ENCODE measurements at places on chromosomes 13 and 19.

DNA sequence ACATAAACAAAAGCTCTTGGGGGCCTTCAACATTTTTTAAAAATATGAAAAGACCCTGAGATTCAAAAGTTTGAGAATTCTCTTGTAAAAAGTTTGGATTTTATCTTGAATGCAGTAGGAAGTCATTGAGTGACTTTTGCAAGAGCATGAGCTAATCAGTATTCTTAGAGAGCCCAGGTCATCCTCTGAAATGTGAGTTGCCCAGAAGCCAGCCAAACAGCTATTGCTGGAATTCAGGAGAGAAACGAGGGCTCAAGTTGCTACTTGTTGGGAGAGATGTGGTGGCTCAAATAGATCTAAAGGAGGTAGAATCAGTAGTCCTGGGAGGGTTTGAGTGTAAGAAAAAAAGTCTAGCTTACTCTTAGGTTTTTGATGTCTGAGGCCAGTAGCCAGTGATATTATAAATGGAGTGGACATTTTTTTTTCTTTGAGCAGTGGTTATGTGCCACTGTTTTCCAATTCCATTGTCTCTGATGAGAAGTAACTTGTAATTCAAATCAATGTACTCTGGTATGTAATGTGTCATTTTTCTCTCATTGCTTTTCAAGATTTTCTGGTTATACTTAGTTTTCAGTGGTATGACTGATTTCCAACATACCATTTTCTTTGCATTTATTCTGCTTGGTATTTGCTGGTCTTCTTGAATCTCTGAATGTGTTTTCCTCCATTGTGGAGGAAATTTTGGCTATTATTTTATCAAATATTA, 30.7 kb downstream of the LMO7 start:
- no peak for DNase-seq

GRCh38 chr13:34412817-34413375, 529.2 kb upstream of the NBEA start:
- no peak for DNase-seq

DNA sequence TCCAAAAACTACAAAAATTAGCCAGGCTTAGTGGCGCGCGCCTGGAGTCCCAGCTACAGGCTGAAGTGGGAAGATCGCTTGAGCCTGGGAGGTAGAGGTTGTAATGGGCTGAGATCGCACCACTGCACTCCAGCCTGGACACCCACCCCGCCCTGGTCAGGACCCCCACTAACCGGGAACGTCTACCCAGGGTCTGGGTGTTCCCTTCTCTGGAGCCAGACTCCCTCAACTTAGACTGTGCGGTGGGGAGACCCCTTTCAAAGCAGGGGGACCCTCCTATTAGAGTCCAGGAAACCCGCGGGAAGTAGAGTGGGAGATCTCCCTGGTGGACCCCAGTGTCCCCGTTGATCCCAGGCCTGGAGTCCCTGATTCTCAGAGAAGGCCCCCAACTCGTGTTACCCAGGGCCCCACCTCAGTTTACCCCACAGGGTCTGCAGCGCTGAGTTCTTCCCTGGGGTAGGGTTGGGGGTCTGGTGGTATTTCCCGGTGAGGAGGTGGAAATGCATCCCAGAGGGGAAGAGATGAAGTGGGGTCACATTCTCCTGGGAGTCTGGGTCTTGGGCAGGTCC, 6.1 kb upstream of the ARRDC2 start:
- no peak for DNase-seq

- DNase-seq, result no peak
These were observed 129.4 kb downstream of the KL start for GRCh38 chr13:33145667-33146066.

- DNase-seq, result no peak
These were observed 31.0 kb downstream of the PTPRS start for GRCh38 chr19:5309438-5310204.

GRCh38 chr13:77719128-77719527, 21.6 kb downstream of the SLAIN1 start:
- no peak for DNase-seq
